GM23248 (cell line): ENCODE measurements at places on chromosomes 2 and 18. TPM values are rescaled to one million over a fixed set of nuclear protein-coding genes. Genes with fewer than 3 reads are reported as not detected.

DNA sequence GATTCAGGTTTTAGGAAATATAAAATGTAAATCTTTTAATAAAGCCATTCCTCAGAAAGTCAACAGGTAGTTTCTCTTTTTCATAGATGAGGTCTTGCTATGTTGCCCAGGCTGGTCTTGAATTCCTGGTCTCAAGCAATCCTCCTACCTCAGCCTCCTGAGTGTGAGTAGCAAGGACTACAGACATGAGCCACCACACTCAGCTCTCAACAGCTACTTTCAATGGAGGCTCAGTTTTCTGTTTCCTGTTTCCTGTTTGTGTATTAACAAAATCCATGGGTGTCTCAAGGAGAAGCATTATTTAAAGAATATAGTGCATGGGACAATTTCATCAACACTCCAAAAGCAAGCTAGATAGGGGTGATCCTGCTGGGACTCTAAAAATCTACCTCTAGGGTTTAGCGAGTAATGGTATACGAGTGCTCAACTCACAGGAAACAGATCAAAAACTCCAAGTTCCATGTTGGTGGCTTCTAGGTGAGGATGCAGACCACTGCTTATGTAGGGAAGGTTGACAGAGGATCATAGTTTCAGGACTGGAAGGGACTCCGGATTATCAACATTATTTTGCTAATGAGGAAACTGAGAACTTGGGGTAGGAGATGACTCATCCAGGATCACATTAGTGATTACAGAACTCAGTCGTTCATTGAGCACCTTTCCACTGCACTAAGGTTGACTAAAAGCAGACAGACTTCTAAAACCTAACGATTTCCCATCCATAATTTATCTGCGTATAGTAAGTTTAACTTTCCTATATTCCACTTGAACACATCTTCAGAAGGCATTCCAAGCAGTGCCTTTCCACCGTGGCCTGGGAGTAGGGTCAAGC lies 61.7 kb upstream of the WIPF1 start:
- DNase-seq, result no peak
- H3K36me3 ChIP-seq, result peaks cover 12% of the 10 kb centered on the region; the same call in 1 of the 2 replicates
- peaks cover 28% of the 10 kb centered on the region for H3K4me1 ChIP-seq
- H3K27ac ChIP-seq, result no peak overlapping the region
- no peak overlapping the region for H3K4me3 ChIP-seq
- H3K27me3 ChIP-seq, result no peaks in the 10 kb centered on the region

DNA sequence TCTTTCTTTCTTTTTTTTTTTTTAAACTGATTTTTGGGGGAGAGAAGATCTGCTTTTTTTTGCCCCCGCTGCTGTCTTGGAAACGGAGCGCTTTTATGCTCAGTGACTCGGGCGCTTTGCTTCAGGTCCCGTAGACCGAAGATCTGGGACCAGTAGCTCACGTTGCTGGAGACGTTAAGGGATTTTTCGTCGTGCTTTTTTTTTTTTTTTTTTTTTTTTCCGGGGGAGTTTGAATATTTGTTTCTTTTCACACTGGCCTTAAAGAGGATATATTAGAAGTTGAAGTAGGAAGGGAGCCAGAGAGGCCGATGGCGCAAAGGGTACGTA lies 587 bp downstream of the MEIS1 start:
- no peaks in the 10 kb centered on the region for H3K36me3 ChIP-seq
- no peaks in the 10 kb centered on the region for H3K4me1 ChIP-seq
- peak overlapping the region; percentile 97 for H3K4me3 ChIP-seq
- no peaks in the 10 kb centered on the region for H3K27me3 ChIP-seq
- peak overlapping the region; percentile 84 for H3K27ac ChIP-seq
- peak; percentile 72 for DNase-seq

- H3K27me3 ChIP-seq, result no peaks in the 10 kb centered on the region
- H3K4me3 ChIP-seq, result no peak overlapping the region
- H3K36me3 ChIP-seq, result no peaks in the 10 kb centered on the region
- no peak overlapping the region for H3K27ac ChIP-seq
Observed at GRCh38 chr2:18518116-18519111, 42.0 kb downstream of the RDH14 start.

GRCh38 chr2:108853421-108853820 lies 66.8 kb downstream of the CCDC138 start:
- no peak overlapping the region for H3K27ac ChIP-seq
- peaks cover 5% of the 10 kb centered on the region; the same call in 1 of the 2 replicates for H3K36me3 ChIP-seq

- no peak overlapping the region for H3K27ac ChIP-seq
- no peaks in the 10 kb centered on the region for H3K36me3 ChIP-seq
- H3K4me3 ChIP-seq, result no peak overlapping the region
- no peaks in the 10 kb centered on the region for H3K4me1 ChIP-seq
Observed at GRCh38 chr2:11539317-11540147, 5.7 kb downstream of the GREB1 start.

DNA sequence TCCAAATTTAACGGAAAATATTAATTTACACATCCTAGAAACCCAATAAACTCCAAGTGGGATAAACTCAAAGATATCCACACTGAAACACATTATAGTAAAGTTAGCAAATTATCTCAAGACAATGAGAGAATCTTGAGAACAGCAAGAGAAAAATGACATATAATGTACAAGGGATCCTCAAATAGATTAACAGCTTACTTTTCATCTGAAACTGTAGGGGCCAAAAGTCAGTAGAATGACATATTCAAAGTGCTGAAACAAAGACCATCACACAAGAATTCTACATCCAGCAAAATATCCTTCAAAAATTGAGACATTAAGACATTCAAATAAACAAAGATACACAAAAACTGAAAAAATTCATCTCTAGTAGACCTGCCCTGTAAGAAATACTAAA lies 18.7 kb upstream of the METTL21A start:
- H3K36me3 ChIP-seq, result no peaks in the 10 kb centered on the region
- DNase-seq, result no peak
- H3K4me3 ChIP-seq, result no peak overlapping the region
- no peak overlapping the region for H3K27ac ChIP-seq

DNA sequence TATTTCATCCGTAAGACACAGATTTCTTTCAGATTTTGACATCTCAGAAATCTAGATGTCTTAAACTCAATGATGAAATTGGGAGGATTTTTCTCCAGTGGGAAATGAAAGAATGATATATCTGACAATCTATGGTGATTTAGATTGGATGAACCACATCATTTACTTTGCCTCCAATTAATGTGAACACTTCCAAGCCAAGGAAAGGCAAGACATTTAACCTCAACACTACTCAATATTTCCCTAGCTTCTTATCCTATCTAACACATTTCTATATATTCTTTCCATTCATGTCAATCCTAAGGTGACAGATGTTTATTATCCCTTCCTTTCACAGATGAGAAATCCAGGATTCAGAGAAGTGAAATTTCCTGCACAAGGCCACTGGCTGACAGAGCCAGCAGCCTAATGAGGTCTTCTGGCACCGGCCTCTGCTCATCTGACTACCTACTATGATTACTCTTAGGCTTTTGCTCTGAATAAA lies 327.6 kb downstream of the IRS1 start:
- H3K27me3 ChIP-seq, result no peaks in the 10 kb centered on the region
- DNase-seq, result no peak
- no peak overlapping the region for H3K4me3 ChIP-seq

DNA sequence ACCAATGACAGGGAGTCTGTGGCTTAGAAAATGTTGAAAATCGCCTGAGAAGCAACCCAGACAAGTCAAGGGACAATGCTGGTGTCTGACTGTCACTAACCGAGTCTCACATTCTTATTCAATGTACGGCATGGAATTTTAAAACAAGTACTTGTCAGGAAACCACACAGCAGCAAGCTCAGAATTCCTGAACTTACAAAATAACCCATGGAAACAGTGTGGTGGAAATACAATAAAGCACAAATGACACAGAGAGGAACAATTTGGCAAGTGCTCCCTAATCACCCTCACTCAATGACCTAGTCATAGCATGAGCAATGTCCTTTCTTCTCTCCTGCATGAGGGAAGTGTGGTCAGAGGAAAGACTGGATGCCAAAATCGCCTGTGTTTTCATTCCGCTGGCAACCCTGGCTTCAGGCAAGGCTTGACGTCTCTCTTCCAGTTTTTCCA lies 154.0 kb downstream of the SATB2 start:
- H3K4me3 ChIP-seq, result peak overlapping the region; percentile 63
- peak overlapping the region; percentile 98 for H3K27ac ChIP-seq
- H3K4me1 ChIP-seq, result peaks cover 25% of the 10 kb centered on the region

GRCh38 chr2:237541243-237541642 lies 25.1 kb upstream of the PRLH start:
- H3K36me3 ChIP-seq, result no peaks in the 10 kb centered on the region
- H3K27me3 ChIP-seq, result no peaks in the 10 kb centered on the region
- DNase-seq, result no peak
- no peak overlapping the region for H3K4me3 ChIP-seq

DNA sequence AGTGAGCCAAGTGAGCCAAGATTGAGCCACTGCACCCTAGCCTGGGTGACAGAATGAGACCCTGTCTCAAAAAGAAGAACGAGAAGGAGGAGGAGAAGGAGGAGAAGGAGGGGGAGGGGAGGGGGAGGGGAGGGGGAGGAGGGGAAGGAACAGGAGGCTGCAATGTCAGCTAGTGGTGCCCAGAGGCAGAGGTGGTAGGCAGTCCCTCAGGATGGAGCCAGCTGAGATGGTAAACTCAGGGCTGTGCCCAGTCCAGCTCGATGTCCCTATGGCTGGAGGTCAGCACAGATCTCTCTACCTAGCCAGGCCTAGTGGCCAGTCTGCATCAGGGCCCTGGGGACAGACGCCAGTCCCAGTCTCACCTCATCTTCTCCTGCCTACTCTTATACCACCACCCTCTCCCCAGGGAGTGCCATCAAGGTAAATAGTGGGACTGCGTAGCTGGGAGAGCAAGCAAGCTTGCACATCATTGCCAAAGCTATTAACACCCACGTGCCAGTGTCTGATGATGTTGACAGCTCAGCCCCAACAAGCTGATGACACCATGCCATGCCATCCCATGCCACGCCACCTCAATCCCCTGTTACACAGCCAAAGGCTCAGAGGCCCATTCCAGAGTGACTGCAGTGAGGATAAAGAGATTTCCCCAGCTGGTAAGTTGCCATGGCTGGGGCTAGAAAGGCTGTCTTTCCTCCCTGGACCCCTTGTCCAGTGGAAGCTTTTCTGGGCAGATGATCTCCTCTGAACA lies 7.6 kb upstream of the PLB1 start:
- no peaks in the 10 kb centered on the region for H3K27me3 ChIP-seq
- DNase-seq, result no peak
- H3K4me1 ChIP-seq, result no peaks in the 10 kb centered on the region
- H3K27ac ChIP-seq, result no peak overlapping the region

DNA sequence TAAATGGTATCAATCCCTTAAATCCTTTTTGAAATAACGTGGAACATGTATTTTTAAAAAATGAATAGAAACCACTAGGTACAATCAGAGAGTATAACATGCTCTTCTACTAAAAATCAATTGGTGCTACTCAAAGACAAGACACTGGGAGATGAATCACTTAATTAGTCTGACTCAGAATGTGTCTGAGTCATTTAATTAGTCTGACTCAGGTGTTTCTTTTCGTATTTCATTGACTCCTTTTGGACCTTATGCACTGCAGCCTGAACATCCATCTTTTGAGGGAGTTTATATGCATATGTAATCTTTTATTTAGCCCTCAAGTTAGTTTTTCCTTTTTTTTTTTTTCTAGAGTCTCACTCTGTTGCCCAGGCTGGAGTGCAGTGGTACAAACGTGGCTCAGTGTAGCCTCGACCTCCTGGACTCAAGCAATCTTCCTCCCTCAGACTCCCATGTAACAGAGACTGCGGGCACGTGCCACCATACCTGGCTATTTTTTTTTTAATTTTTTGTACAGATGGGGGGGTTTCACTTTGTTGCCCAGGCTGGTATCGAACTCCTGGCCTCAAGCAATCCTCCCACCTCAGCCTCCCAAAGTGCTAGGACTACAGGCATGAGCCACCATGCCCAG lies 26.5 kb downstream of the PPP4R3B start:
- DNase-seq, result peak; percentile 89
- H3K36me3 ChIP-seq, result 0 out of 2 replicates have a peak, but pooled peaks cover 8% of the 10 kb centered on the region
- H3K4me3 ChIP-seq, result no peak overlapping the region
- peak overlapping the region; percentile 23; the same call in 1 of the 2 replicates for H3K27ac ChIP-seq
- no peaks in the 10 kb centered on the region for H3K27me3 ChIP-seq
- peaks cover 31% of the 10 kb centered on the region for H3K4me1 ChIP-seq

- no peaks in the 10 kb centered on the region for H3K27me3 ChIP-seq
- peak overlapping the region; percentile 44 for H3K4me3 ChIP-seq
- H3K36me3 ChIP-seq, result no peaks in the 10 kb centered on the region
- peaks cover 22% of the 10 kb centered on the region for H3K4me1 ChIP-seq
Observed at GRCh38 chr2:1817256-1818051, 73.1 kb upstream of the PXDN start.

DNA sequence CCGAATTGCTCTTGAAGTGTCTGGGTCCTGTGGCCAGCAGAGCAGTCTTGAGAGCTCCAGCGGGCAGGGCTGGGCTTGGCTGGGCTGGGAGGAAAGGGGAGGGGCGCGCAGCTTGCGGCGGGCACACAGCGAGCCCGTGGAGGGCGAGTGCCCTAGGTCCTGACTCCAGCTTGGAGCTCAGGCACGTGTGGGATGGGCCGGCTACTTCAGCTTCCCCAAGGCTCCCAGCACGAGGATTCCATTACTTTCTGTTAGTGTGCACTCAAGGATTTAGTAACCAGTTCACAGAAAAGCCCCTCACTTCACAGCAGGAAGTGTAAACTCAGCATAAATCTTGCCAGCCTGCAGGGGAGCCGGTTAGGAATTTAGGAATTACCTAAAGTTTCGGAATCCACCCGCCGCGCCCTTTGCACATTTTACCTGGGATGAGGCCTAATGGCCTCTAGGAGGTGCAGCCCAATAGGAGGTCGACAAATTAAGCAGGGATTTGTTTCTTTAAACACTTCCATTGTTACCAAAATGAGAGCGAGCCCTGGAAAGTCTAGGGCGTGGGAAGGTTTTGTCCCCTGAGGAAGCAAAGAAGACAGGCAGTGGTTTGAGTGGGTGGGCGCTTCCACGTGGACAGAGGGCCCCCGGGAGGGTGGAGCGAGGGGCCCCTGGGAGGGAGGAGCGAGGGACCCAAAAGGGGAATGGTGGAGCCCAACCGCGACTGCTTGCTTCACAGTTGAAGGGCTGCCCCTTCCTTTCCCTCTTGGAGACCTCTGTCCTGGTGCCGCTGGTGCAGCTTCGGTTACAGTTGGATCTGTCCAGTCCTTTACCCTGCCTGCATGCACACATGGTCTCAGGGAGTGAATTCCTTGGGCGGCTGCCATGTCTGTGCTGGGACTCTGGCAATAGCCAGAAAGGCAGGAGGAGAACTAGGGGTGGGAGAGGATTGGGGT lies 93.3 kb downstream of the CTAGE1 start:
- no peaks in the 10 kb centered on the region for H3K36me3 ChIP-seq
- no peak overlapping the region for H3K27ac ChIP-seq
- 0 out of 2 replicates have a peak overlapping the region, but pooled peaks have one; percentile 31 for H3K4me3 ChIP-seq
- H3K27me3 ChIP-seq, result no peaks in the 10 kb centered on the region; the same call in 1 of the 2 replicates

ABCB11 gene
- total RNA-seq, result not detected in 2 replicates

ACKR3 gene
- 6.1 and 10.1 TPM in 2 replicates for total RNA-seq

STARD6 gene
- not detected in 2 replicates for total RNA-seq

CFC1 gene
- not detected in 2 replicates for total RNA-seq

GPR75 gene
- total RNA-seq, result 0.43 and 2.1 TPM in 2 replicates

EGR4 gene
- not detected in 2 replicates for total RNA-seq

CNDP1 gene
- not detected in 2 replicates for total RNA-seq

LHCGR gene
- total RNA-seq, result not detected in 2 replicates

ID2 gene
- total RNA-seq, result 548 and 668 TPM in 2 replicates
